Activated T-helper 2 cell treated with anti-CD3 and anti-CD28 coated beads, Interferon-gamma antibody, Interleukin-2, Interleukin-4, amounts not matched to agents 10 μg/mL and 5 μg/mL and 100 μg/mL, durations not matched to agents 14 hours and 24 hours and 36 hours (primary cell): ENCODE measurements at places on chromosomes 13 and 19. TPM values are rescaled to one million over a fixed set of nuclear protein-coding genes. Genes with fewer than 3 reads are reported as not detected.

GNG8 gene
- total RNA-seq: 21.4 and 29.1 TPM in 2 replicates

KIRREL2 gene
- total RNA-seq: 0.18 and 0.39 TPM in 2 replicates

SMIM44 gene
- not detected in 2 replicates for total RNA-seq

CEACAM1 gene
- total RNA-seq: 7.1 and 8.5 TPM in 2 replicates

CD37 gene
- 141 TPM in 2 replicates for total RNA-seq

AP1M2 gene
- total RNA-seq: not detected in 2 replicates

ZNF569 gene
- 3.5 and 3.8 TPM in 2 replicates for total RNA-seq

GRCh38 chr13:113383089-113383488 is 19.2 kb upstream of the GRTP1 start:
- H3K27me3 ChIP-seq: no peaks in the 10 kb centered on the region
- no peaks in the 10 kb centered on the region for H3K4me1 ChIP-seq
- H3K4me3 ChIP-seq: no peak overlapping the region

GRCh38 chr13:31008400-31009115 is 76.1 kb downstream of the TEX26 start:
- no peak overlapping the region for H3K27ac ChIP-seq
- no peaks in the 10 kb centered on the region for H3K36me3 ChIP-seq
- peaks cover 21% of the 10 kb centered on the region for H3K4me1 ChIP-seq
- no peak for DNase-seq

DNA sequence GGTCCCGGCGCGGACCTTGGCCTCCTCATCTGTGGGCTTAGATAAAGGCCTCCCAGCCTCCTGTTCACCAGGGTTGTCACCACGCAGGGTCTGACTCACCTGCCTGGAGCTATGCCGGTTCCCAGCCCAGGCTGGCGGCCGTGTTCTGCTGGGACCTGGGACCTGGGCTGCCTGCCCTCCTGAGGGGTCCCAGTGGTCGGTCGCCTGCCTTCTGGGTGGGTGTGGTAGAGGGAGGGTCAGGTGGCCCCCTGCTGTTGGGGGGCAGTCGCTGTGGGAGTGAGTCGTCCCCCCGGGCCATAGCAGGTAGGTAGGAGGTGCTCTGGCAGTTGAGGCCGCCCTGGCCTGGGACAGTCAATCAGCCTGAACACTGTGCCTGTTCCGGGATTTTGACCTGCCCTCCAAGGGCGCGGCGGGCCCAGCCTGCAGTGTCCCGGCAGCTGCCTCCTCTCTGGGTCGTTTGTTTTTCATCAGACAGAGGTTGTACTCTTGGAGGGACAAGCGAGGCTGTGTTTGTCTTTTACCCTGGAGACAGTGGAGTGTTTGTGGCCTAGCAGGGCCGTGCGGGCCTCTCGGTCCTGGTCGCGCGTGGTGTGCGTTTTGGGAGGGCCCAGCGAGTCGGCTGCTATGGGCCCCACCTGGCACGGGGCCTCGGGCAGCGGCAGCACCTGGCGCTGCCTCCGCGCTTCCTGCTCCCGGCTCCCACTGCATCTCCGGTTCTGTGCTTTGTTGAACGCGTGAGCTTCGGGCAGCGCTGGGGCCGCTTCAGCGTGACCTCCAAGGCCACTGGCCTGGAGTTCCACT is 2.6 kb downstream of the ADAT3 start:
- no peak for DNase-seq
- no peaks in the 10 kb centered on the region for H3K27me3 ChIP-seq
- H3K4me3 ChIP-seq: no peak overlapping the region
- no peak overlapping the region for H3K27ac ChIP-seq
- H3K36me3 ChIP-seq: no peaks in the 10 kb centered on the region

- H3K4me3 ChIP-seq: no peak overlapping the region
- H3K27me3 ChIP-seq: no peaks in the 10 kb centered on the region
- DNase-seq: no peak
- no peaks in the 10 kb centered on the region for H3K36me3 ChIP-seq
Observed at GRCh38 chr13:101098873-101099272, 317.4 kb downstream of the NALCN start.

DNA sequence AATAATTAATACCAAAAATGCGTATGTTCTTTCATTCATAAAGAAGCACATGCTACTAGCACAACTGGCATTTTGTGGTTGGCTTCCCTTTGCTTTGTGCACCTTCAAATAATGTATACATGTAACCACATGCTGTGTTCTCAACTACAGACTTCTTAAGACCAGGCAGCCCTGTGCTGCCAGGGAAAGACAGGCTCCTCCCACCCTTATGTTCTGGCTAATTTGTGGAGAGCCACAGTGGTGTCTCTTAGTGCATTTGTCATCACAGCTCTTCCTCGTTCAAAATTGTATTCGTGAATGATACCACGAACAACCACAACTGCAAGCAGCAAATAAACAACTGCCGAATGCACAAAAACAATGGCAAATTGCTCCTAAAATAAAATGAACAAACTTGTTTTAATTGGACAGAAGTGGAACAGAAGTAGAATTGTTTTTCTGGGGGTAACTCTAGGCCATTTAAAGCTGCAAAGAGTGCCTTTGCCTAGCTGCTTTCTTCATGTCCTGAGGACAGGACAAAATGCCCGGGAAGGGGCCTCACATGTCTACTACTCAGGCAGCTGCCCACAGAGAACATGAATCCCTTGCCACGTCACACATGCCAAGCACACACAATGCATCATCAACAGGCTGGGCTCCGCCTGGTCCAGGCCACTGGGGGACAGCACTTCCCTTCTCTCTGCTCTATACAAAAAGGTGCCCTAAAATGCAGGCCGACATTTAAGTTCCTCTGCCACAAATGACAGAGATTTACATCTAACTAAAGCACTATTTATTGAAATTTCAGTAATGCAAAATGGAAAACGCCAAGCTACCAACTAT is 21.7 kb downstream of the IRS2 start:
- no peaks in the 10 kb centered on the region for H3K27me3 ChIP-seq
- no peak for DNase-seq
- peak overlapping the region; percentile 2 for H3K4me3 ChIP-seq
- peaks cover 17% of the 10 kb centered on the region for H3K4me1 ChIP-seq

DNA sequence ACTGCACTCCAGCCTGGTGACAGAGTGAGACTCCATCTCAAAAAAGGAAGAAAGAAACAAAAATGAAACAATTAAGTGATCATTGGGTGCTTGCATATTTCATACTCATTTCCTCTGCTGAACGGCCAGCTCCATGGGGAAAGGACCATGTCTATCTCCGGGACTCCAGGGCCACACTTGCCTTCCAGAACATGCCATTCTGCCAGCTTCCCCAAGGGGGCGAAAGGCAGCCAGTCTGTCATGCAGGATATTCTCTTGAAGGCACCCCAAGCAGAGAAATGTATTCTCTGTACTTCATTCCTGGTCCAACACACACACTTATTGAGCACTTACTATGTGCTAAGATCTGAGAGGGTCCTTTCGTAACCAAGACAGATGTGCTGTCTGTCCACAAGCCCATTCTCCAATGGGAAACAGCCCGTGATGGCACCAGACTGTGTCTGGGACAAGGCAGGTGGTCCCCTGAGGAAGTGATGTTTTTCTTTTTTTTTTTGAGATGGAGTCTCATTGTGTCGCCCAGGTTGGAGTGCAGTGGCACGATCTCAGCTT is 10.2 kb upstream of the CARM1 start:
- no peak overlapping the region for H3K4me3 ChIP-seq
- H3K27me3 ChIP-seq: no peaks in the 10 kb centered on the region
- H3K36me3 ChIP-seq: no peaks in the 10 kb centered on the region
- H3K27ac ChIP-seq: no peak overlapping the region
- no peak for DNase-seq
- H3K4me1 ChIP-seq: peaks cover 9% of the 10 kb centered on the region

GRCh38 chr13:30346789-30347167 is 39.4 kb upstream of the KATNAL1 start:
- H3K27ac ChIP-seq: peak overlapping the region; percentile 26
- peaks cover 36% of the 10 kb centered on the region for H3K4me1 ChIP-seq
- DNase-seq: no peak
- H3K4me3 ChIP-seq: peak overlapping the region; percentile 34

DNA sequence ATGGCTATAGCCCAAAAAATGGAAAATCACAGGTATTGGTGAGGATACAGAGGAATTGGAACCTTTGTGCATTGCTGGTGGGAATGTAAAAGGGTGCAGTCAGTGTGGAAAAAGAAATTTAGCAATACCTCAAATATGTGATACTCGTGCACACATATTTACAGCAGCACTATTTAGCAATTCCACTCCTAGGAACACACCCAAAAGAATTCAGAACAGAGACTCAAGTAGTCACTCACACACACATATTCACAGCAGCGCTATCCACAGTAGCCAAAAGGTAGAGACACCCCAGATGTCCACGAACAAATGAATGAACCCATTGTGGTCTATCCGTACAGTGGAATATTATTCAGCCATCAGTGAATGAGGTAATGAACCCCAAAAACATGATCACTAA is 114.0 kb downstream of the COL4A2 start:
- no peak overlapping the region for H3K4me3 ChIP-seq
- peaks cover 13% of the 10 kb centered on the region for H3K4me1 ChIP-seq
- no peak overlapping the region for H3K27ac ChIP-seq
- H3K36me3 ChIP-seq: no peaks in the 10 kb centered on the region
- H3K27me3 ChIP-seq: peaks cover 83% of the 10 kb centered on the region

GRCh38 chr13:29994911-29995595 is 144.6 kb upstream of the UBL3 start:
- H3K4me1 ChIP-seq: no peaks in the 10 kb centered on the region
- no peaks in the 10 kb centered on the region for H3K27me3 ChIP-seq
- H3K4me3 ChIP-seq: no peak overlapping the region
- H3K27ac ChIP-seq: no peak overlapping the region

DNA sequence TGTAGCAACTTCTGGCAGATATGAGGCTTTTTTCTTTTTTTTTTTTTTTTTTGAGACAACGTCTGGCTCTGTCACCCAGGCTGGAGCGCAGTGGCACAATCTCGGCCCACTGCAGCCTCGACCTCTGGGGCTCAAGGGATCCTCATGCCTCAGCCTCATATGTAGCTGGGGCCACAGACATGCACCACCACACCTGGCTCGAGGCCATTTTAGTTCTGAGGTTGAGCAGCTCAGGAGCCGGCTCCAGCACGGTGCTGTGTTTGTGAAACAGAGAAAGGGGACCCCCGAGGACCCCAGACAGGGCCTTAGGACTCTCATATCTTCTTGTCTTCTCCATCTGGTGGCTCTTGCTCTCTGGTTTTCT is 3.4 kb upstream of the FLT3LG start:
- H3K36me3 ChIP-seq: peaks cover 10% of the 10 kb centered on the region
- DNase-seq: no peak
- peak overlapping the region; percentile 90 for H3K27ac ChIP-seq
- peak overlapping the region; percentile 26 for H3K4me3 ChIP-seq
- peaks cover 36% of the 10 kb centered on the region for H3K4me1 ChIP-seq
- H3K27me3 ChIP-seq: no peaks in the 10 kb centered on the region

DNA sequence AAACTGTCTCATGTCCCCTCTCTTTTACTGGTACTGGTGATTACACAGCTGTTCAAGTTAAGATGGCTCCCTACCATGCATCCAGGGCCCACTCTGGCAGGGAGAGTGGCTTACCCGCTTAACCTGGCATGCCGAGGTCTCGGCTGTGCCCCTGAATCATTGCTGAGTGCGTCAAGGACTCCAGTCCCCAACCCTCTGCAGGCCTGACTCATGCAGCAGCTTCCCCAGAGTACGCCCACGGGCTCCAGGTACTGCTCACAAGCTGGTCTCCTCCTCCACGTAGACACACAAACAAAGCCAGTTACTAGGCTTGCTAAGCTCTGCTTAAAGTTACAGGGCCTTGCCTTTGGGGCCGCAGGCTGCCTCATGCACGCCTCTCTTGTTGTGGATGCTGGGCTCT is 447.4 kb downstream of the COG6 start:
- peaks cover 13% of the 10 kb centered on the region for H3K36me3 ChIP-seq
- H3K27ac ChIP-seq: peak overlapping the region; percentile 96
- no peaks in the 10 kb centered on the region for H3K27me3 ChIP-seq
- H3K4me1 ChIP-seq: peaks cover 47% of the 10 kb centered on the region
